Ovary (tissue), 10 donors: ENCODE measurements at places on chromosomes 1 and 21. TPM values are rescaled to one million over a fixed set of nuclear protein-coding genes. Genes with fewer than 3 reads are reported as not detected.

CXADR gene
- 1.4 TPM for polyA plus RNA-seq

DYRK3 gene
- 16.2 TPM for polyA plus RNA-seq

FBLIM1 gene
- 39.0 TPM for polyA plus RNA-seq

SLC44A3 gene
- 31.3 TPM for polyA plus RNA-seq

CLCA1 gene
- polyA plus RNA-seq = not detected

ATP5PB gene
- polyA plus RNA-seq = 277 TPM

HUNK gene
- 1.8 TPM for polyA plus RNA-seq

RNU1-1 gene
- not detected for polyA plus RNA-seq

KLHDC8A gene
- polyA plus RNA-seq = 112 TPM

FBXO28 gene
- polyA plus RNA-seq = 17.9 TPM

VSIG8 gene
- 0.06 TPM for polyA plus RNA-seq

NPHP4 gene
- polyA plus RNA-seq = 5.7 TPM

FCRL6 gene
- polyA plus RNA-seq = 0.08 TPM

RIMKLA gene
- 0.19 TPM for polyA plus RNA-seq

DNASE2B gene
- polyA plus RNA-seq = not detected

TTLL10 gene
- polyA plus RNA-seq = not detected

S100A3 gene
- polyA plus RNA-seq = not detected

TSPAN2 gene
- 3.5 TPM for polyA plus RNA-seq

BCL2L15 gene
- 0.40 TPM for polyA plus RNA-seq

TMEM240 gene
- 30.3 TPM for polyA plus RNA-seq

SPRR2B gene
- polyA plus RNA-seq = 3.2 TPM

RHCE gene
- 0.21 TPM for polyA plus RNA-seq

VWA5B1 gene
- not detected for polyA plus RNA-seq

GBP4 gene
- 16.8 TPM for polyA plus RNA-seq

CYP4Z1 gene
- 0.27 TPM for polyA plus RNA-seq

TRIM63 gene
- 0.06 TPM for polyA plus RNA-seq

RPAP2 gene
- 14.8 TPM for polyA plus RNA-seq

CFAP57 gene
- polyA plus RNA-seq = 0.40 TPM

FAM177B gene
- 0.55 TPM for polyA plus RNA-seq

LCE1B gene
- polyA plus RNA-seq = not detected

C1orf116 gene
- 0.02 TPM for polyA plus RNA-seq

LCE2C gene
- polyA plus RNA-seq = not detected

IL20 gene
- 0.30 TPM for polyA plus RNA-seq

NBPF10 gene
- 1.2 TPM for polyA plus RNA-seq

FMO2 gene
- polyA plus RNA-seq = 5.8 TPM

AMPD1 gene
- polyA plus RNA-seq = 1.8 TPM

KCND3 gene
- polyA plus RNA-seq = 0.29 TPM

AKNAD1 gene
- 0.08 TPM for polyA plus RNA-seq

IFNLR1 gene
- 0.42 TPM for polyA plus RNA-seq

DIO1 gene
- polyA plus RNA-seq = not detected

S100A7A gene
- polyA plus RNA-seq = not detected

DBT gene
- polyA plus RNA-seq = 10.9 TPM

TRAF3IP3 gene
- 1.2 TPM for polyA plus RNA-seq

C1QA gene
- polyA plus RNA-seq = 43.7 TPM

C1QC gene
- polyA plus RNA-seq = 52.8 TPM

GBP2 gene
- polyA plus RNA-seq = 237 TPM

SNRNP40 gene
- 26.0 TPM for polyA plus RNA-seq

NES gene
- 13.5 TPM for polyA plus RNA-seq

LAMTOR2 gene
- 20.1 TPM for polyA plus RNA-seq

CFAP45 gene
- 0.50 TPM for polyA plus RNA-seq

CHI3L1 gene
- 6.4 TPM for polyA plus RNA-seq

SPRR2G gene
- not detected for polyA plus RNA-seq

EDN2 gene
- not detected for polyA plus RNA-seq

KCNK2 gene
- 0.93 TPM for polyA plus RNA-seq

PDE9A gene
- polyA plus RNA-seq = 8.0 TPM

LIPI gene
- not detected for polyA plus RNA-seq

IGSF21 gene
- polyA plus RNA-seq = 0.37 TPM

AXDND1 gene
- polyA plus RNA-seq = not detected

SIM2 gene
- 0.01 TPM for polyA plus RNA-seq
